Suprapubic skin (tissue), 4 donors: ENCODE measurements at places on chromosomes 1 and 21. TPM values are rescaled to one million over a fixed set of nuclear protein-coding genes. Genes with fewer than 3 reads are reported as not detected.

PADI2 gene
- 15.4 TPM for total RNA-seq

REN gene
- not detected for total RNA-seq

MMP23B gene
- total RNA-seq: 1.7 TPM

GSTM4 gene
- 34.7 TPM for total RNA-seq

FAM78B gene
- total RNA-seq: 1.1 TPM

RNU1-3 gene
- total RNA-seq: under 0.01 TPM

KCNN3 gene
- total RNA-seq: 0.40 TPM

- no peaks in the 10 kb centered on the region for H3K27me3 ChIP-seq
- H3K4me3 ChIP-seq: no peak overlapping the region
- no peak overlapping the region for H3K27ac ChIP-seq
- no peak for DNase-seq
Measured at GRCh38 chr21:20739421-20739820, 258.8 kb upstream of the NCAM2 start.

DNA sequence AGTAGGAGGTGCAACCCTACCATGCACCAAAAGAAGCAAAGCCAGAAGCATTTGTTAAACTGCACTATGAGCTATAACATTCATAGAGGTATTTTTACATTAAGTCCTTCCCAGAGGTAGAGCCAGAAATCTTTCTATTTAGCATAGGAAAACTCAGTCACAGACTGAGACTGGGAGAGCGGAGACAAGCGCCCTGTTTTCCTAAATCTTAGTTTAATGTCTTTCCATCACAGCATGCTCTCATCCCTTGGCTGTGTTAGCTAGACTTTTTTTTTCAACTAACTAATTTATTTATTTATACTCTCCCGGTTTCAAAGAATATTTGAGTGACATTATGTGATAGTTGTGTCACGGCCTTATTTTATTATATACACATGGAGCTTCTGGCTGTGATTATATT lies 304.1 kb downstream of the LMX1A start:
- no peaks in the 10 kb centered on the region for H3K36me3 ChIP-seq
- no peak overlapping the region for H3K27ac ChIP-seq
- no peaks in the 10 kb centered on the region for H3K4me1 ChIP-seq
- H3K27me3 ChIP-seq: no peaks in the 10 kb centered on the region

DNA sequence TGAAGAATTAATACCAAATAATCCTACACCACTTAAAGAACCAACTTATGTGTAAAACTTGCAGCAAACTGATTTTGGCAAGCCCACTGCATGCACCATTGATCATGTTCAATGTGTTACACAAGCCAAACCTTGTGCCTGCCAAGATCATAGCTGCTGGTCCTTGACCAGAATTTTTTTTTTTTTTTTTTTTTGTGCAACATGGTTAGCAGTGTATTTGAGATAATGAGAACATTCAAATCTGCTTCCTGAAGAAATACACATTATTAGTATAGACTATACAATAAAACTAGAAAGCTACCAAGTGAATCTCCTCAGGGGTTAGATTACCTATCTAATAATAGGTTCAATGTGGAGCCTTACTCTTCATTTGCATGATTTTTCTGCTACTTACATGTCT lies 421.0 kb downstream of the MRPL39 start:
- no peaks in the 10 kb centered on the region for H3K36me3 ChIP-seq
- H3K4me3 ChIP-seq: no peak overlapping the region
- DNase-seq: no peak
- no peaks in the 10 kb centered on the region for H3K27me3 ChIP-seq
- no peaks in the 10 kb centered on the region for H3K4me1 ChIP-seq
- no peak overlapping the region for H3K27ac ChIP-seq

- H3K27me3 ChIP-seq: no peaks in the 10 kb centered on the region
- H3K4me1 ChIP-seq: peaks cover 3% of the 10 kb centered on the region
- H3K4me3 ChIP-seq: no peak overlapping the region
- no peaks in the 10 kb centered on the region for H3K36me3 ChIP-seq
- no peak for DNase-seq
Measured at GRCh38 chr1:183648042-183648441, 5.1 kb downstream of the APOBEC4 start.

DNA sequence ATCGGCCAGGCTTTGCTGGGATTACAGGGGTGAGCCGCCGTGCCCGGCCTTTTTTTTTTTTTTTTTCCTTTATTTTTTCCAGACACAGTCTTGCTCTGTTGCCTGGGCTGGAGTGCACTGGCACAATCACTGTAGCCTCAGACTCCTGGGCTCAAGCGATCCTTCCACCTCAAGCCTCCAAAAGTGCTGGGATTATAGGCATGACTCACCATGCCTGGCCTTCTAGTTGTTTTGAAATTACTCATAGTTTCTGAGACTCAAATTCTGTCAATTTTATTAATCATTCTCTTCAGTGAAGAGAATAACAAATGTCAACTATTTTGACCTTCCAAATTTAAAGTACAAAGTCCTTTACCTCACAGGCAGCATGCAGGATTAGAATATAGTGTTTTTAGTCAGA lies 374.5 kb downstream of the PLA2G4A start:
- no peak overlapping the region for H3K27ac ChIP-seq
- H3K4me3 ChIP-seq: no peak overlapping the region
- H3K36me3 ChIP-seq: no peaks in the 10 kb centered on the region
- H3K27me3 ChIP-seq: no peaks in the 10 kb centered on the region
- H3K4me1 ChIP-seq: no peaks in the 10 kb centered on the region
